ENCODE measurements at places on chromosomes 4 and X. TPM values are rescaled to one million over a fixed set of nuclear protein-coding genes. Genes with fewer than 3 reads are reported as not detected.

Gene NKX3-2
- total RNA-seq, result not detected

Gene ARAP2
- 4.8 TPM for total RNA-seq

Gene TAF7L
- 0.15 TPM for total RNA-seq

Gene MAGEC1
- total RNA-seq, result not detected

Gene RXFP1
- not detected for total RNA-seq

Gene NXF3
- 1.0 TPM for total RNA-seq

Gene CD38
- total RNA-seq, result 6.9 TPM

Gene ITM2A
- total RNA-seq, result 168 TPM

Gene PCDH19
- 0.76 TPM for total RNA-seq

Gene BBS12
- 4.7 TPM for total RNA-seq

Gene CXCL11
- 0.16 TPM for total RNA-seq

Gene NDNF
- total RNA-seq, result 5.4 TPM

Gene ZDHHC15
- 3.2 TPM for total RNA-seq

Gene TKTL1
- 7.0 TPM for total RNA-seq

Gene IL3RA
- 9.9 TPM for total RNA-seq

Gene SMR3B
- not detected for total RNA-seq

Gene TLR7
- total RNA-seq, result 0.73 TPM
